Activated naive CD4-positive, alpha-beta T cell (primary cell): ENCODE measurements at places on chromosomes 1 and 21.
A peak's percentile ranks its signal among the peaks of the same experiment; 100 is the strongest.

- peak; percentile 46 for DNase-seq
Measured at GRCh38 chr21:38352536-38353219, 95.9 kb downstream of the KCNJ15 start.

DNA sequence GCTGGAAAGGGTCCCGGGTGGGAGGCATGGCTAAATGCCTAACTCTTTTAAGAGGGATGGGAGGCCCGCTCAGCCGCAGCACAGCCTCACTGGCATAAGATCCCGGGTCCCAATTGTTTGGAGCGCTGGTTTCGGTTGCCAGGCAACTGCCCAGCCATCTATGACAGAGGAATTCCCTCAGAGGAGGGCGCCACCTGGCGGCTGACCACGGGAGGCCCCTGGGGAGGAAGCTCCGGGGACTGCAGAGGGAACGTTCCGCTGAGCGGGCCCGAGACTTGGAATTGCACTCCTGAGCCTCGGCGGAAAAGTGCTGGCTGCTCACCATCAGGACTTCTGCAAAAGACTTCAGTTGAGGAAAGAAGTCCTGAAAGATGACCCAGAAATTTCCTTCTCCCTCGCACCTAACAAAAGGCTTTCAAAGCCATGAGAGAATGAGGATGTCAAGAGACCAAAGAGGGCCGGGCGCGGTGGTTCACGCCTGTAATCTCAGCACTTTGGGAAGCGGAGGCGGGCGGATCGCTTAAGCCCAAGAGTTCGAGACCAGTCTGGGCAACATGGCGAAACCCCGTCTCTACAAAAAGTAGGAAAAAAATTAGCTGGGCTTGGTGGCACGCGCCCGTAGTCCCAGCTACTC, 1.1 kb upstream of the ELAPOR1 start:
- peak; percentile 82 for DNase-seq

- DNase-seq: no peak
Measured at GRCh38 chr1:208024406-208024805, 113.5 kb upstream of the CD34 start.

DNA sequence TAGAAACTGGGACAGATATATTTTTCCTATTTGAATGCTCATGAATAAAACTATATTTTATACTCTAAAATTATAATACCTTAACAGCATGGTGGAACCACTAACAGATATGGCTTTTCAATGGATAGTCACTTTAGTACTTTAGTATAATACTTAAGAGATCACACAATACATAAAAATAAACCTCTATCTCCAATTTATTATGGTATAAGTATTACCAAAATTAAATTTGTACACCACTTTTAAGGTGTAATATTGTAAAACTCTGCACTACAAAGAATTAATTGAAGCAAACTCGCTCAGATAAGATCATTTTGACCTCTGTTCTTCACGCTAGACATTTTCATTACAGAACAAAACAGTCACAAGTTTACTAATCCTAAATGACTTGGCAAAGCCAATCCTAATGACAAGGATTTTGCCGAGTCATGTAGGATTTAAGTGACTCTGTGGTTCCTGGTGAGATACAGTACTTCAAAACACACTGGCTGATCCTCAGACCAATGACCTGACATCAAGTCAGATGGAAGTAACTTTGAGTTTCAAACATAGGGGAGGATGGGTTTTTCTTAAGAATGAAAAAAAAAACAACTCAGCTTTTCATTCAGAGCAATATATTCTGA, 200.6 kb downstream of the SMYD3 start:
- DNase-seq: no peak

GRCh38 chr1:110765640-110766335, 91.0 kb upstream of the KCNA3 start:
- DNase-seq: peak; percentile 26

DNA sequence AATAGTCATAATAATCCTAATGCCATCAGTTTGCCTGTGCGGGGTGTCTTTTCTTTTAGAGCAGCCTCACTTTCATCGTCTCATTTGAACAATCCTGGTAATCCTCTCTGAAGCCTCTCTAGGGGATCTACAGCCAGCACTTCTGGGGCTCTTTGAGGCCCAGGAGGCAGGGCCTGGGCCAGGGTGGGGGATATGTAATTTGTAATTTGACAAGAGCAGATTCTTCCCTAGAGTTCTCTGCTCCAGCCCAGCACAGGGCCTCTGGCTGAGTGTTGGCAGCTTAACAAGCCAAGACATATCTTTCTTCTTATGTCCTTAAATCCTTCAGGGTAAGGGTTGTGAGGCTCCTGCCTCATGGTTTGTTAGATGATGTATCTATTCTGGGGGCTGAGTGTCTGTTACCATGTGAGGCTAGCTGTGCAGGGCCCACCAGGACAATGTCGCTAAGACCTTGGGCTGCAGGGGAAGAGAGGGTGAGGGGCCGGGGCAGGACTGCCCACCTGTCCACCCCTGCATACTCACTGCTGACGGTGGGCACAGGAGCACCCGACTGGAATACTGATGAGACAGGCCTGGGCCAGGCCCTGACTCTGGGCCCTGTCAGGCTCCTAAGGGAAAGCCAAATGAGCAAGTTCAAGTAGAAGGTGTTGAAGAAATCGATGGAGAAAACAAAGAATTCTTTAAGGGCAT, 45.3 kb upstream of the PARP1 start:
- DNase-seq: no peak

- DNase-seq: no peak
Measured at GRCh38 chr1:193322211-193322610, 135.8 kb upstream of the B3GALT2 start.

DNA sequence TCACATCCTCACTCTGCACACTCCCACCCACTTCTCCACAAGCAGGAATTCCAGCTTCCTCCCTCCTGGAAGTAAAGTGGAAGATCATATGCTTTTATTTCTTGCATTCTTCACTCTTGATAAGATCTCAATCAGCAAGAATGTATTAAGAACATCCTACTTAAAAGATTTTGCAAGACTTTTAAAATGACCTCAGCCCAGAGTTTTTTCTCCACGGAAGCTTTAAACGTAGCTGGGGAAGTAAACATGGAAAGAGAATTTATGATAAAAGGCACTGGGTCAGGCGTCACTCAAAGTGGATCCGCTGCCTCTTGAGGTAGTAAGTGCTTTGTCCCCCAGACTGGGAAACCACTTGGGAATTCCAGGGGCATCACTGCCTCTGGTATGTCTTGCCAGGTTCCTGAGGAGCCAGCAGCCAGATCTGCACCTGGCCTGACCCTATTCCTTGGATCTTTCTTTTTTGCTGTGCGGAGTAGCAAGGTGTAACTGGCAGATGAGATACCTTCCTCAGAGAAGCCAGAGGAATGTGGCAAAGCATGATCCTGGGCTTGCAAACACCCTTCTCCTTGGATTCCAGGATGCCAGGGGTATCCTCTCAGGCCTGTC, 33.9 kb downstream of the CDK18 start:
- DNase-seq: no peak

DNA sequence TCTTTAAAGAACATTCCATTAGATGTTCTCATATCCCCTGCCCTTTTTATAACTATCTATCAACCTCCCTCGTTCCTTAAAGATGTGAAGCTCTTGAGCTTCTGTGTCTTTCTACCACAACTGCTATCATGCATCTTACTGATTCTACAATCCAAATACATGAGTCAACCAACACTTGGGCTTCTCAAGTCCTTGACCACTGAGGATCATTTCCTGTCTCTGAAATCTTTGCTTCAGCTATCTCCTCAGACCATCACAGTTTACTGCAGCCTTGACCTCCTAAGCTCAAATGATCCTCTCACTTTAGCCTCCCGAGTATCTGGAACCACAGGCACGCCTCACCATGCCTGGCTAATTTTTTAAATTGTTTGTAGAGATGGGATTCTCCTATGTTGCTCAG, 75.2 kb downstream of the FMO4 start:
- no peak for DNase-seq

- no peak for DNase-seq
Measured at GRCh38 chr21:14903172-14903865, 161.5 kb downstream of the NRIP1 start.

DNA sequence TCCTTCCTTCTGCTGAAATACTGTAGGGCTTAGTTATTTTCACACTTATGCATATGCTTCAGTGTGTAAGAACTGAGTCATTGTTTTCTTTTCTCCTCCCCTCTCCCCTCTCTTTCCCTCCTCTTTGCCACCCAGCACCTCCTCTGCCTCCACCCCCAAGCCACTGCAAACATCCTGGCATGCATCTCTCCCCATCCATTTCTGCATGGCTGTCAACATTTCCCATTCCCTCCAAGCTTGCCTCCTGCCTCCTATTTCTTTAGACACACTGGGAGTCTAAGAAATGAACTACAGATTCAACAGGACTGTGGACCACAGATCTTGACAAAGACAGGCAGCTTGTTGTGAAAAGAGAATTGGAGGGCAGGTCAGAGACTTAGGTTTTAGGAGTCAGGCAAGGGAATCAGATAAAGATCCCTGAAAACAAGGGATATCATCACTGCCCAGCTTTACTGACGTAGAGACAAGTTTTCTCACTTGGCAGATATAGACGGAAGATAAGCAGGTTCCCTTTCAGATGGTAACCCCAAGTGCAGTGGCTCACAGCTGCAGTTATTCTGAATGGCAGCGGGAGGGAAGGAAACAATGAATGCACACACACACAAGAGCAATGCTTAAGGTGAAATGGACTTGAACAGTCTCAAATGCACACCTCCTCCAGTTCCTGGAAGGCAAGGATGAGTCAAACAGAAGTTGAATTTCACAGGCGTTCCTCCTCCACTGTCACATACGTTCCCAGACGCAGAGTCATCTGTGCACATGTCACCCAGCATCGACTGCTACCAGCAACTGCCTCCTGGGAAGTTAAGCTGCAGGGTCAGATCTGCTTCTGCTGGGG, 56.1 kb downstream of the HIVEP3 start:
- no peak for DNase-seq

GRCh38 chr1:72141875-72142274, 140.5 kb downstream of the NEGR1 start:
- DNase-seq: no peak

- DNase-seq: no peak
Measured at GRCh38 chr1:170536924-170537551, 5.1 kb downstream of the GORAB start.

GRCh38 chr1:4655674-4656532, 1.5 kb downstream of the AJAP1 start:
- DNase-seq: no peak

- no peak for DNase-seq
Measured at GRCh38 chr1:78620666-78621065, 418 bp downstream of the IFI44L start.

DNA sequence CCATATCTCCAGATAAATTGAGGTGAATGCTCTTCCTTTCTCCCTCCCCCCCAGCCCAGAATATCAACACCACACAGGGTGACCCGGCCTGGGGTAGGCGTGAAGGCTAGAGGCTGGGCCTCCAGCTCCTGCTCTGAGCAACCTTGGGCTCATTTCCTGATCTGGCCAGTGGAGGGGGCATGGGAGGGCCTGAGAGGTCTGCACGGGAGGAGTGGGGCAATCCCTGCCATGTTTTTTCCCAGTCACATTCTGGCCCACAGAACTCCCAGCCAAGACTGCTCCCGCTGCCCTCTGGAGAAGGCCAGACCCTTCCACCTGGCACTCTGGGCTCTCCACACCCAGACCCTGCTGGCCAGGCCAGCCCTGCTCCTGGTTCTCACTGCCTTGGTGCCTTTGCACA, 3.9 kb downstream of the CLDN19 start:
- DNase-seq: no peak

GRCh38 chr1:86648255-86648654, 56.1 kb upstream of the SH3GLB1 start:
- no peak for DNase-seq

GRCh38 chr1:8137481-8138244, 111.6 kb upstream of the ERRFI1 start:
- no peak for DNase-seq

GRCh38 chr1:185495898-185496297, 178.9 kb upstream of the IVNS1ABP start:
- DNase-seq: no peak

DNA sequence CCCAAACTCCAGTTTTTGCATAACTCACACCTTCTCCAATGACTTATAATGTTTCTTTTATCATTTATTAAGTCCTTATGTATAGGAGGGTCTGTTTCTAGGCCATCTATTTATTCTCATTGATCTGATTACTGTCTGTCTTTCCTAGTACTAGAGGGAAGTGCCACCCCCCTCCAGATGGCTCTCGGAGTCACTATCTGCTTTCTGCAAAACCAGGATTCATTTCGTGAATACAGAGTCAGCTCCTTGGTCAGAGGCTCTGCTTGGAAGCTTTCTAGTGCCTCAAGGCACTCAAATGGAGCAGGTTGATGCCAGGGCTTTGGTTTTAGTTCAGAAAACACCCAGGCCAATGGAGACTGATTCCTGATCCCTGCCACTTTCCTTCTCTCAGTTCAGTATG, 102.3 kb upstream of the CD34 start:
- DNase-seq: no peak

DNA sequence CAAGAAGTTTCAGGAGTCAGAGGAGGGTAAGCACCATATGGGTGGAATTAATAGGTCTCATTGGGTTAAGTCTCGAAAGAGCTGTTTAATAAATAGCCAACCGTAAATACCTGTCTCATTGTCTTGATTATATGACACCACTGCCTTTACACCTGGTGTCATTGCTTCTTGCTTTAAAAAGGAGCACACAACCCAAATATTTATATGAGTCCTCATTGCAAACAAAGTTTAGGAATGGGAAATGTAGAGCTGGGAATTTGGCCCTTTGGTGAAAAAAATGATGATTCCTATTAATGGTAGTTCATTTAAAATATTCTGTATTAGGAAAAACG, 2.1 kb downstream of the BACH1 start:
- no peak for DNase-seq

- DNase-seq: no peak
Measured at GRCh38 chr1:153293851-153294250, 18.9 kb downstream of the PGLYRP3 start.

DNA sequence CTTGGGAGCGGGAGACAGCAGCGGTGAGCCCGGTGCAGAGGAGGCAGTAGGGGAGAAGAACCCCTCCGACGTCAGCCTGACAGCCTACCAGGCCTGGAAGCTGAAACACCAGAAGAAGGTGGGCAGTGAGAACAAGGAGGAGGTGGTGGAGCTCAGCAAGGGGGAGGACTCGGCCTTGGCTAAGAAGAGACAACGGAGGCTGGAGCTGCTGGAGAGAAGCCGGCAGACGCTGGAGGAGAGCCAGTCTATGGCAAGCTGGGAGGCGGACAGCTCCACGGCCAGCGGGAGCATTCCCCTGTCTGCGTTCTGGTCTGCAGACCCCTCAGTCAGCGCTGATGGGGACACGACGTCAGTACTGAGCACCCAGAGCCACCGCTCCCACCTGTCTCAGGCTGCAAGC, 32.9 kb downstream of the STYXL2 start:
- DNase-seq: no peak

GRCh38 chr1:158654571-158654970, 31.9 kb downstream of the SPTA1 start:
- no peak for DNase-seq

- DNase-seq: no peak
Measured at GRCh38 chr1:997713-997992, 2.2 kb downstream of the HES4 start.

GRCh38 chr21:34743831-34744230, 75.0 kb downstream of the CLIC6 start:
- DNase-seq: no peak

GRCh38 chr1:59314776-59315528, 18.1 kb downstream of the FGGY start:
- DNase-seq: no peak
